ENCODE measurements at places on chromosomes 5 and 9. TPM values are rescaled to one million over a fixed set of nuclear protein-coding genes. Genes with fewer than 3 reads are reported as not detected.

DNA sequence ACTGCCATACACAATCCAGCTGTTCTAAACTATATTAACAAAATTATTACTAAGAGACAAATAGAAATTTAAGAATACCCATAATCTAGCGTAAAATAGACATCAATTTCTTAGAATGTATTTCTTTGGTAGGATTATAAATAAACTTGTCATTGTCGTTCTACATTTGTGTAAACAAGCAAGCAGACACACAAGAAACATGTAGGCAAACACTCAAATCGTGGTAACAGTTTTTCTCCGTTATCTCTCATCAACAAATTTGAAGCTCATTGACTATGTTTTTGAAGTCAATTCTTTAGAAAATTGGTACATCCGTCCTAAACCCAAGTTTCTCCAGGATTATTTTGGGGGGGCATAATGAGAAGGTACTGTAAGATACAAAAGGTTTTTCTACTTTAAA lies 832.2 kb downstream of the DTWD2 start:
- no peak for ATAC-seq

GRCh38 chr9:120877276-120878034 lies 467 bp upstream of the PHF19 start:
- ATAC-seq, result peak; percentile 31

GRCh38 chr5:143244000-143244736 lies 159.3 kb downstream of the NR3C1 start:
- ATAC-seq, result no peak

- ATAC-seq, result no peak
Measured at GRCh38 chr5:128196791-128197190, 113.2 kb downstream of the SLC12A2 start.

GRCh38 chr5:111731638-111732037 lies 25.4 kb downstream of the NREP start:
- no peak for ATAC-seq

DNA sequence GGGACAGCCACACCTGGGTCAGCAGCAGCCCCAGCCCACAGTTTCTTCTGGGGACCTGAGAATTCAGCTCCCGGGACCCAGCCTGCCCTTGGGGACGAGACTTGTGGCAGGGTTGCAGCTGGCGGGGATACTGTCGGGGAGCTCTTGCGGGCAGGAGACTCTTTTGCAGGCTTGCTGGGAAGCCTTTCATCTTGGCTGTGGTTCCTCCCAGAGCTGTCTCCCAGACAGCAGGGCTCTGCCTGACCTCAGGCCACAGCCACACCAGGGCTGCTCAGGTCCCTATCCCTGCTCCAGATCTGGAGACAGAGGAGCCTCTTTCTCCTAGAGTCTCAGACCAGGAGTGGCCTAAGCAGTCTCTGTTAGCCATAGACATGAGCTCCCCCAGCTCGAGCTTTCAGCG lies 4.7 kb upstream of the MYMK start:
- ATAC-seq, result no peak

DNA sequence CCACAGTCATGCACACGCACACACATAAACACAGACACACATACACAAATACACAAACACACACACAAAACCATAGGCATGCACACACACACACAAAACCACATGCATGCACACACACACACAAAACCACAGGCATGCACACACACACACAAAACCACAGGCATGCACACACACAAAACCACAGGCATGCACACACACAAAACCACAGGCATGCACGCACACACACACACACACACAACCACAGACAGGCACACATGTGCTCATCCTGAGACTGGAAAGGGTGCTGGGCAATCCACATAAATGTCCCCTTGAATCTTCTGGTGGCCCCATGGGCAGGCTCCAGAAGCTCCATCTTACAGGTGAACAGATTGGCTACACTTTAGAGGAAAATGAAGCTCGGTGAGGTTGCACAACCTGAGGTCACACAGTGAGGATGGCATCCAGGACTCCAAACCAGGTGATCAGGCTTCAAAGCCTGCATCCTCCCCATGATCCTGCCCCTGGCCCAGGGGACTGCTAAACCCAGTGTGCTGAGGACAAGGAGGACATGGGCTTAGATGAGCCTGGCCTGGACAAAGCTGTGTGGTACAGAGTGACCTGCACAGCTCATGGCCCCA lies 144.8 kb downstream of the GADD45G start:
- ATAC-seq, result no peak

- ATAC-seq, result no peak
Measured at GRCh38 chr5:169004551-169004950, 296.4 kb downstream of the SLIT3 start.

- ATAC-seq, result no peak
Measured at GRCh38 chr9:12230708-12231107, 462.5 kb upstream of the TYRP1 start.

DNA sequence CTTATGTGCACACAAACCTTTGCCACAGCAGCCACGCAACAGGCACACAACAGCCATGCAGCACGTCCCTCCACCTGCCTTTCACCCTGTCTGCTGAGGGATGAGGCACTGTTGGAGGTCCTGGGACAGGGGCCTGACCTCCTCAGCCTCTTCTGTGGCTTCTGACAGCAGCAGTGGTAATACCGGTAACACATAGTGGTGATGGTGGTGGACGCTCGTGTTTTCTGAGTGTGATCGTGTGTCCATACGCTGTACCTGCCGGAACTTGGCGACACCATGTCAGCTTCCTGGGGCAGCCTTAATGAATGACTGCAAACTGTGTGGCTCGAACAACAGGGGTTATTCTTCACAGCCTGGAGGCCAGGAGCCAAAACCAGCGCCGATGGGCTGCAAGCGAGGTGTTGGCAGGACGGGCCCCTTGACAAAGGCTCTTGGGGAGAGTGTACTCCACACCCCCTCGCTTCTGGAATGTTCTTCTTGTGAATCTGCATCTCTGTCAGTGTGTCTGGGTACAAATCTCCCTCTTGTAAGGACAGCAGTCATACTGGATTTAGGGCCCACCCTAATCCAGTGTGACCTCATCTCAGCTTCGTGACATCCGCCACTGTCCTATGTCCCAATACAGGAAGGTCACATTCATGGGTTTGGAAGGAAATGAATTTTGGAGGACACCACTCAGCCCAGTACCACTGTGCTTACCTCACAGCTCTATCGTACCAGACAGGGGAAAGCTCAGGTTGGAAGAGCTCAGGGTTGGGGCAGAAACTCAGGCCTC lies 55.3 kb upstream of the EXOC3 start:
- ATAC-seq, result no peak

DNA sequence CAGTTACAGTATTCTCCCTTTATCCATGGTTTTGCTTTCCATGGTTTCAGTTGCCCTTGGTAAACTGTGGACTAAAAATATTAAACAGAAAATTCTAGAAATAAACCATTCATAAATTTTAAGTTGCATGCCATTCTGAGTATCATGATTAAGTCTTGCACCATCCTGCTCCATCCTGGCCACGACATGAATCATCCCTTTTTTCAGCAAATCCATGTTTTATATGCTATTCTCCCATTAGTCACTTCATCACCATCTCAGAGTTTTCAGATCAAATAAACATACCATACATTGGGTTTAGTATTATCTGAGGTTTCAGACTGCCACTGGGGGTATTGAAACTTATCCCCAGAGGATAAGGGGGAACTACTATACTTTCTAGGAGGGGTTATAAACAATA lies 234.4 kb upstream of the ATP10B start:
- no peak for ATAC-seq

DNA sequence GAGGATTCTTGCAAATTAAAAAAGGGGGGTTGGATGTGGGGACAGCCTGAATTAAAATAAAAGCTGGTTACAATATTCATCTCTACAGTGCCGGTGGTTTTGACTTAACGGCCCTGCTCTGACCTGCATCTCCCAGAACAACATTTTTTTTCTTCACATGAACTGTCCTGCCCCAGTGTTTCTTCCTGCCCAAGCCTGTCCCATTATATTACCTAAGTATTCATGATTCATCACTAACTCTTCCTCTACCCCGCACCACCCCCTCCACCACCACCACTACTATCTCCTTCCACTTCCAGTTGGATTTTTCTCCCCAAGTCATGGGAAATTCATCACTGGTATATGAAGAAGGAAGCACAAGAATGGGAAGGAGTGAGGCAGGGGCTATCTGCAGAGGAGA lies 90.1 kb downstream of the ZFAND5 start:
- ATAC-seq, result no peak

DNA sequence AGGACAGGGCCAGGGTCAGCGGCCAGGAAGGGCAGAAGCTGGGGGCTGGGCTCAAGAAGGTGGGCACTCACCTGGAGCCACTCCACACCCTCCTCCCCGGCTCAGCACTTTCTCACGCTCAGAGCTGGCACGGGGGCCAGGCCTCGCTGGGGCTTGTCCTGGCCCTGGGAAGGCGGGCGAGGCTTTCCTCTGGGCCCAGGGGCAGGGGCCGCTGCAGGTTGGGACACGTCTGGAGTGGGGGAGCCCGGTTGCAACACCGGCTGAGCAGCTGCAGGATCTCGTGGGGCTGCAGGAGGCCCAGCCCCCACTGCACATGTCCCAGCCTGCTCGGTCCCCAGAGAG lies 38.9 kb upstream of the EGFL7 start:
- ATAC-seq, result no peak

DNA sequence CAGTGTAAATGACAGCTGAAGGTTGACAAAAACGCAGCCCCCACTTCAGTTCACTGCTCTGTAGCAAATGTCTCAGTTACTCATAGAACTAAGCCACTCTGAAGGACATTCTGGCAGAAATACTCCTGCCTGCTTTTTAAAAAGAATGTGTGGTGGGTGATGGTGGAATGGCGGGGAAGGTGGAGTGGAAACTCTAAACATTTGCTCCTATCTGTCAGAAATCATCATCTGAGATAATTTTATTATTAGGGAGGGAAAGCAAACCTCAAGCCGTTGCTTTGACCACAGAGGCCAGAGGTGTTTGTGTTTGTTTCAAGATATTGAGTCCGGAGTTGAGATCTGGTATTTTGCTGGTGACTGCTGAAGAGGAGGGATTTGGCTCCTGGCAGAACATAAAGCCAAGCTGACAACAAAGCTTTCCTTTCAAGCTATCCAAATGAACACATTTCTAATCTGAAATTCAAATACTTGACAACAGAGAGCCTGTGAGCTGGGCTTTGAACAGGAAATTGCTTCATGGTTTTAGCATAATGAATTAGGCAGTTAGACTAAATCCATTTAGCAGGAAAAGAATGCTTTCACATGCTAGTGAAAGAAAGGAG lies 362.7 kb downstream of the CSNK1G3 start:
- no peak for ATAC-seq

GRCh38 chr9:4514252-4515128 lies 24.2 kb downstream of the SLC1A1 start:
- ATAC-seq, result no peak

GRCh38 chr5:57082441-57083067 lies 91.3 kb upstream of the GPBP1 start:
- no peak for ATAC-seq

DNA sequence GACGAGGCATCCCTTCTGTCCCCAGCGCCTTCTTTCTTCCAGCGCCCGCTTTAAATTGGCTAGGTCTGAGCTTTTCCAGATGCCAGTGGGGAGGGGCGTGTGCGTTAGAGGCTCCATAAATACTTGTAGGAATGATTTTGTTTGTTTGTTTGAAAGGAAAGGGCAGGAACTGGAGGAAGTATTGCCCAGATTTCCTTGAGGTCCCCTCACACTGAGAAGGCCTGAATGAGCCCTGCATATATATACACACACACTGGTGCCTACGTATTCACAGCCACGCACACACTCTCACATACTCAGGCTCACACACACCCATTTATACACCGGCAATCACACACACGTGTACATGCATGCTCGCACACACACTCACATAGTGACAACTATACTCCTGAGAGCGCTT lies 1.0 kb upstream of the SLIT3 start:
- ATAC-seq, result no peak

DNA sequence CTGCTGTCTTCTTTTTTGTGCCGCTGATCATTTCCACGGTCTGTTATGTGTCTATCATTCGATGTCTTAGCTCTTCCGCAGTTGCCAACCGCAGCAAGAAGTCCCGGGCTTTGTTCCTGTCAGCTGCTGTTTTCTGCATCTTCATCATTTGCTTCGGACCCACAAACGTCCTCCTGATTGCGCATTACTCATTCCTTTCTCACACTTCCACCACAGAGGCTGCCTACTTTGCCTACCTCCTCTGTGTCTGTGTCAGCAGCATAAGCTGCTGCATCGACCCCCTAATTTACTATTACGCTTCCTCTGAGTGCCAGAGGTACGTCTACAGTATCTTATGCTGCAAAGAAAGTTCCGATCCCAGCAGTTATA lies 17.1 kb downstream of the F2R start:
- peak; percentile 92 for ATAC-seq

- ATAC-seq, result no peak
Measured at GRCh38 chr5:128259607-128260021, 176.0 kb downstream of the SLC12A2 start.

DNA sequence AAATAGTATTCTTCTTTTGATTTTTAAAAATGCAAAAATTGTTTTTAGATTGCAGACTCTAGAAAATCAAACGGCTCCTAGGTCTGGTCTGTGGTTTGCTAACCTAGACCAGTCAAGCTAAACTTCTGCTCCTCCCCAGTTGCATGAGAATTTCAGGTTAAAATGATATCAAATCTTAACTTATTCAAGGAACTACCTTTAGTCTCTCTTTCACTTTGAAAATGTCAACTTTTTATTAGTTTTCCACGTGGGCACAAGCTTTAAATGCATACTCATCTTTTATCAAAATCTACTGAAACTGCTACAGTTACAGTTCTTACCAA lies 8.8 kb downstream of the CAMK4 start:
- peak; percentile 2 for ATAC-seq

DNA sequence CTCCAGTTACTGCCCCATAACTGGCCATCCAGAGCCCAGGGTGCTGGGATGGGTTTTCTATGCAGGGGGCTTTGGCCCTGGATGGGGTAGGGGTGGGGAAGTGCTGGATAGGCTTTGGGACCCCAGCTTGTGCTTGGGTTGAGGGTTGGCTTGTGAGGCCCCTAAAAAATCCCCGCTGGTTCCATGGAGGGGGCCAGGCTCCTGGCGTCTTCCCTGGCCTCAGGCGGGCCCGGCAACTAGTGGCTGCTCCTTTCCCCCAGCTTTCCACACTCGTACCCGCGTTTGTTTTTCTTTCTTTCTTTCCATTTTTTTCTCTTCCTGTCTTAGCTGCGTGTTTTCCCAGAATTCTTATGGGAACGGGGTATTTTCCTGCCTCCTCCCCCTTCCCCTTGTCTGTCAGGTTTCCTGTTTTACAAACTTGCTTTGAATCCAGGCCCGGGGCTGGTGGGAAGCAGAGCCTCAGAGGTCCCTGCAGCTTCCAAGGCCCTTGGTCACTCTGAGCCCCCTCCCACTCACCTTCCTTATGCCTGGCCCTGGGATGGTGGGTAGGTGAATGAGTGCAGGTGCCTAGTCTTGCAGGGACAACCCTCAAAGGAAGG lies 40.2 kb downstream of the RGS3 start:
- no peak for ATAC-seq

- no peak for ATAC-seq
Measured at GRCh38 chr9:88835772-88836171, 155.5 kb upstream of the S1PR3 start.

Gene REEP2
- total RNA-seq, result 2.0 TPM

Gene MAML1
- 42.4 TPM for total RNA-seq

Gene CEL
- 1.2 TPM for total RNA-seq

Gene ALDOB
- not detected for total RNA-seq

Gene TGFBR1
- 56.3 TPM for total RNA-seq

Gene SPINK7
- total RNA-seq, result not detected

Gene KIF4B
- total RNA-seq, result 0.32 TPM

Gene PPP2R2B
- total RNA-seq, result 2.2 TPM

Gene TAF9
- 60.0 TPM for total RNA-seq

Gene PCSK5
- 1.6 TPM for total RNA-seq

Gene CMYA5
- 0.50 TPM for total RNA-seq

Gene PPP3R2
- not detected for total RNA-seq
